ENCODE measurements at places on chromosomes 13 and 19.

GRCh38 chr19:47716270-47716937 lies 3.2 kb downstream of the EHD2 start:
- DNase-seq = no peak

DNA sequence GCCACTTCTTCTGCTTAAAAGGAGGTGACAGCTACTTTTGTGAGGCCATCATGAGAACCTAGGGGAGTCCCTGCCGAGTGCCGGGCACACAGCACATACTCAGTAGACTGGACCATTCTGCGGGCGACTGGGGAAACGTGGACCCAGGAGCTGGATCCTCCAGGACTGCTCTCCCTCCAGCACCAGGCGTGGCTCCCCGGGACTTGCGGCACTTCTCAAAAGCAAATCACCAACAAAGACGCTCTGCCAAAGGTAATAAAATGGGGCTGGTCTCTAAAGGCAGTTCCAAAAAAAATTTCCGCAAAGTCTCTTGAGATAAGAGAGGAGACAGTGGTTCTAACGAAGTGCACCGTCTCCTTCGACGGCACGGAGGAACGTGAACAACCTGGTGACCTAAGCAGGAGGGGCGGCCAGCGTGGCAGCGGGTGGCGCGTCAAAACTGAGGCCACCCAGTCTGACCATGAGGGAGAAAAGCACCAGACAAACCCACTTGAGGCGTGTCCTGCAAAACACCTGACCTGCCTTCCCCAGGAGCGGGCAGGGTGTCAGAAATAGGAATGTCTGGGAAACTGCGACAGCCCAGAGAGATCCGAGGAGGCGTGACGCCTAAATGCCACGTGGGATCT lies 1.4 kb upstream of the TMPRSS9 start:
- no peak for DNase-seq

GRCh38 chr13:60164234-60164889 lies 634 bp upstream of the DIAPH3 start:
- no peak for DNase-seq

- DNase-seq = no peak
These were observed 3.6 kb downstream of the FCHO1 start for GRCh38 chr19:17754634-17755442.

- no peak for DNase-seq
These were observed 204.9 kb upstream of the MIR17HG start for GRCh38 chr13:91142572-91142971.

Data from stimulated activated CD8-positive, alpha-beta memory T cell treated with anti-CD3 and anti-CD28 coated beads, Interleukin-4, amount 100 ng/mL, for 1 hour (primary cell).